C1 segment of cervical spinal cord (tissue), 14 donors: ENCODE measurements at places on chromosomes 5 and 9.

- no peak for DNase-seq
These were observed 48.2 kb downstream of the CSNK1A1 start for GRCh38 chr5:149503006-149503405.

- DNase-seq = peak; percentile 35
These were observed 145.4 kb downstream of the GADD45G start for GRCh38 chr9:89750117-89750791.

DNA sequence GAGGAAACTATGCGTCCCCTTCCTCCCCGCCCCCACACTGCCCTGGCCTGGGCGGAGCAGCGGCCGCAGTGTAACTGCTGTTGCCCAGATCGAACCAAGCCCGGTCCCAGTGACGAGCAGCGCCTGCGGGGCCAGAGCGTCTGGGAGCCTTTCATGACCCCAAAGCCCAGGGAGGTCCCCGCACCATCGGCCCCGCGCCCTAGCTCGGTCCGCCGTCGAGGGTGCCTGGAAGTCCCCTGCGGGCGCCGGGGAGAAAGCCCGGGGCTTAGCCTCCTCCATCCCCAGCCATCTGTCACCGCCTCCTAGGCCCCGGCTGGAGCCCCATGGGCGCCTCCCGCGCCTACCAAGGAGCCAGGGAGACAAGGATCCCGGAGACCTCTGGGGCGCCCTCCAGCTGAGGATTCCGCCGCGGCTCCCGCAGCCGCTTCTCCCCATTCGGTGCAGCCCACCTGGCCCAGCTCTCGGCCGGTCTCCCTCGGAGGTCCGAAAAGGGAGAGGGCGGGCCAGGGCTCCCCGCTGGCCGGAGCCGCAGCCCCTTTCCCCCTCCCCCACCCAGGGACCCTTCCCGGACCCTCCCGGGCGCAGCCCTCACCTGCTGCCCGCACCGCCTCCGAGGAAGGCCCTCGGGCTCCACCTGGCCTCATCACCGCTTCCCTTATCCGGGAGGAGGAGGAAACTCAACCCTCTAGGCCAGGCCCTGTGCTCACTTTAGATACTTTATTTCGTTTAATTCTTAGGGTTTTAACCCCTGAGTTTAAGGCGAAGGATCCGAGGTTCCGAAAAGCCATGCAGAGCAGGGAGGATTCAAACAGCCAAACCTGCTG, 45.6 kb downstream of the APTX start:
- no peak for DNase-seq

DNA sequence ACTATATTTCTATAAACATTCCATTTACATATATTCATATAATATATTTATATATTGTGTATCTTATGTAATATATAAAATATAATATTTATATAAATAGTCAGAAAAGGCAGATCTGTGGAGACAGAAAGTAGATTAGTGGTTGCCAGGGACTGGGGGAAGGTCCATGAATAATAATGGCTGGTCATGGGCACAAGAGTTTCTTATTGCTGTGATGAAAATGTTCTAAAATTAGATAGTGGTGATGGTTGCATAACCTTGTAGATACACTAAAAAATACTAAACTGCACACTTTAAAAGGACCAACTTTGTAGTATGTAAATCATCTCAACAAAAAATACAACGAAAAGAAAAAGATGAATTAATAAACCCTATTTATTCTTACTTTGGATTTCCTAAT, 47.3 kb downstream of the NUP155 start:
- DNase-seq = no peak
